ENCODE measurements at places on chromosomes 7 and 10.

GRCh38 chr10:131822013-131822691 lies 78.7 kb upstream of the PPP2R2D start:
- no peak for DNase-seq

DNA sequence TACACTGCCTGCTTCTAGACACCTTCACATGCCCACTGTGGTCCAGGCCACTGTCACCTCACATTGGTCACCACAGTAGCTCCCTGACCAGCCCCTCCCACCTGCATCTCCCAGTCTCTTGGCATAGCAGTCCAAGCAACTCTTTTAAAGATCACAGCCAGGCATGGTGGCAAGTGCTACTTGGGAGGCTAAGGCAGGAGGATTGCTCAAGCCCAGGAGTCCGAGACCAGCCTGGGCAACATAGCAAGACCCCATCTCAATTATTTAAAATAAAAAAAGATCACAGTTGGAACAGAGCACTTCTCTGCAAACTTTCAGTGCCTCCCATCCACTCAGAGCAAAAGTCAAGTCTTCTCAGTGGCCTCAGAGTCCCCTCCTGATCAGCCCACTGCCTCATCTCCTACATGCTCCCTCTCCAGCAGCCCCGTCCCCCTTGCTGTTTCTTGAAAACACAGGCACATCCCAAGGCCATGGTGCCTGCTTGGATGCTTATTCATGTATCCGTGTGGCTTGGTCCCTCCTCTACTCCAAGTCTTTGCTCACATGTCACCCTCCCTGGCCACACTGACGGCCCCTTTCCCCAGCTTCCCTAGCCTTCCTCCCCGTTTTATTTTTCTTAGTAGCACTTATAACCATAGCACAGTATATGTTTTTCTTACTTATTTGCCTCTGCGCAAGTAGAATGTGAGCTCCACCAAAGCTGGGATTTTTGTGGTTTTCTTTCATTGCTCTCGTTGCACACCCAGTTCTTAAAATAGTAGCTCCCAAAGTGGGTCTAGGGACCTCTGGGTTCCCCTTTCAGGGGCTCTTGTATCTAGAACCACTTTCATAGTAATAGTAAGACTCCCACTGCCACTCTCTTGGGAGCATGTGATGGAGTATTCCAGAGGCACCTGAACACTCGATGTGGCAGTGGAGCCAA lies 19.5 kb downstream of the TSPAN15 start:
- DNase-seq: no peak

DNA sequence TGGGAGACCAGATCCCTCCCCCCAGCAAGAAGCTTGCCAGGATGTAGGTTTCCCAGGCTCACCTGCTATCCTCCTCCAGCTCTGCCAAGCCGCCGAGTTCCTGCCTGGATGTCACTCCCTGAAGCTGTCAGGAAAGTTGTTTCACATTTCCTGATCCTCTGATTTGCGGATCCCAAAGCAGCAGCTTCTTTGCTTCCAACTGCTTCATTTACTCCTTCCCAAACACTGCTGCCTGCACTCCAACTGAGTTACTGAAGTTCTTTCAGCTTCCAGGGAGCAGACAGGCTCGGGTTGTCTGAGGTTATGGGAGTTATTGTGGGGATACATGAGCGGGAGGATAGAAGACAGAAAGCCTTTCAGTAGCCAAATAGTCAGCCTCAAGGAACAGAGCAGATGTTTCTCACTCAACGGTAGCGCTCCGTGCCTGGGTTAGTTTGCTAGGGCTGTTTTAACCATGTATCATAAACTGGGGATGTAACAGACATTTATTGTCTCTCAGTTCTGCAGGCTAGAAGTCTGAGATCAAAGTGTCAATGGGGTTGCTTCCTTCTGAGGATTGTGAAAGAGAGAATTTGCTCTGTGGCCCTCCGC lies 516.0 kb downstream of the REEP3 start:
- no peak for DNase-seq

- DNase-seq: no peak
Observed at GRCh38 chr7:143347950-143348349, 14.6 kb downstream of the FAM131B start.

DNA sequence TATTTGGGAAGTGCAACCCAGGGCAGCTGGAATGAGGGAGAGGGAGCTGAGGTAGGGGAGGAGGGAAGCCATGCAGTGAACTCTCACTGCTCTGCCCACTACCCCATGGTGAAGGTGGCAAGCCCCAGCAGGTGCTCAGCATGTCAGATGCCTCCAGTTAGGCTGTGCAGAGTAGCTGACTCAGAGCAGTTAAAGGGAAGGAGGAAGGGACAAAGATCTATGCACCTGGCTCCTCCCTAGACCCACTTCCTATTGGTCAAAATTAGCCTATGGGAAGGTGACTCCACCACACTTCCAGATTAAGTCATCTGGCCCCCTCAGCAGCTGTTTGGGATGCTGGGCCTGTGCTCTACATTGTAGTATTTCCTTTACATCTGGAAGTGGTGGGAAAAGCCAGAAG lies 125.7 kb upstream of the MTPN start:
- no peak for DNase-seq

- no peak for DNase-seq
Observed at GRCh38 chr7:122412883-122413282, 108.3 kb upstream of the FEZF1 start.

DNA sequence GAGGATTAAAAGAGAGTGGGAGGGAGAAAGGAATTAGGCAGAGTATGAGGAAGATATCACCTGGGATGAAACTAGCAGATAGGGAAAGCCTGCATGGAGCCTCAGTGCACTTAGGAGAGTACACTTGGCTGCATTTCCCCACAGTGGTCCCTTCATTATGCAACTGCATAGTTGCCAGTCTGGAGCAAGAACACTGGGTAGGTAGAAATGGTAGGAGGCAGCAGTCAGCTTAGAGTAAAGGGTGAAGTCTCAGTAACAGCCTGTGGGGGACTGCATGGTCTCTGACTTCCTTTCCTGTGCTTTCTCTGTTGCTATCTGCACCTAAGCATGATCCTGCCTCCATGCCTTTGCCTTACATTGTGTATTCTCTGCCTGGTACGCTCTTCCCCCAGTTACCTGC lies 14.0 kb upstream of the PCGF5 start:
- no peak for DNase-seq

DNA sequence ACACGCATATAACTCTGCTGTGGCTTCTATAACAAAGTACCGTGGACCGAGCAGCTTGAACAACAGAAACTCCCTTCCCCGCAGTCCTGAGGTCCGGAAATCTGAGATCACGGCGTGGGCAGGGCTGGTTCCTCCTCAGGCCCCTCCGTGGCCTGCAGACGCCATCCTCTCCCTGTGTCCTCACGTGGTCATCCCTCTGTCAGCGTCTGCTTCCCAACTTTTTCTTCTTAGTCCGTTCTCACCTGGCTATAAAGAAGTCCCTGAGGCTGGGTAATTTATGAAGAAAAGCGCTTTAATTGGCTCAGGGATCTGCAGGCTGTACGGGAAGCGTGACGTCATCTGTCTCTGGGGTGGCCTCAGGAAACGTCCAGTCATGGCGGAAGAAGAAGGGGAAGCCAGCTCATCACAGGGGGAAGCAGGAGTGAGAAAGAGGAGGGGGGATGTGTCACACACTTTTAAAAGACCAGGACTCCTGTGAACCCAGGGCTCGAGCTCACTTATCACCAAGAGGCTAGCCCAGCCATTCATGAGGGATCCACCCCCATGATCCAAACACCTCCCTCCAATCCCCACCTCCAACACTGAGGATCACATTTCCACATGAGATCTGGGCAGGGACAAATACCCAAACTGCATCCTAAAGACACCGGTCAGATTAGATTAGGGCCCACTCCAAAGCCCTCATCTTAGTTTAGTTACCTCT lies 91.2 kb upstream of the INSIG1 start:
- no peak for DNase-seq

Measured in COR-L47 (cell line).